Activated naive CD8-positive, alpha-beta T cell treated with anti-CD3 and anti-CD28 coated beads, Interleukin-2, amount 50 U/mL, for 24 hours (primary cell): ENCODE measurements at places on chromosomes 7 and 10.

DNA sequence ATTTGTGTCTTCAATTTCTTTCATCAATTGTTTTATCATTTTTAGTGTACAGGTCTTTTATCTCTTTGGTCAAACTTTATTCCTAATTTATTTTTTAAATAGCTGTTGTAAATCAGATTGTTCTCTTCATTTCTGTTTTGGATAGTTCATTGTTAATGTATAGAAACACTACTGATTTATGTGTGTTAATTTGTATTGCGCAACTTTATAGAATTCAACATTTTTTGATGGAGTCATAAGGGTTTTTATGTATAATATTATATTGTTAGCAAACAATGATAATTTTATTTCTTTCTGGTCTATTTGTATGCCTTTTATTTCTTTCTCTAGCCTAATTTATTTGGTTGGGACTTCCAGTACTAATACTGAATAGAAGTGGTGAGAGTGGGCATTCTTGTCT is 181.2 kb downstream of the CCDC7 start:
- no peaks in the 10 kb centered on the region for H3K4me1 ChIP-seq
- no peak overlapping the region for H3K4me3 ChIP-seq
- DNase-seq: no peak

DNA sequence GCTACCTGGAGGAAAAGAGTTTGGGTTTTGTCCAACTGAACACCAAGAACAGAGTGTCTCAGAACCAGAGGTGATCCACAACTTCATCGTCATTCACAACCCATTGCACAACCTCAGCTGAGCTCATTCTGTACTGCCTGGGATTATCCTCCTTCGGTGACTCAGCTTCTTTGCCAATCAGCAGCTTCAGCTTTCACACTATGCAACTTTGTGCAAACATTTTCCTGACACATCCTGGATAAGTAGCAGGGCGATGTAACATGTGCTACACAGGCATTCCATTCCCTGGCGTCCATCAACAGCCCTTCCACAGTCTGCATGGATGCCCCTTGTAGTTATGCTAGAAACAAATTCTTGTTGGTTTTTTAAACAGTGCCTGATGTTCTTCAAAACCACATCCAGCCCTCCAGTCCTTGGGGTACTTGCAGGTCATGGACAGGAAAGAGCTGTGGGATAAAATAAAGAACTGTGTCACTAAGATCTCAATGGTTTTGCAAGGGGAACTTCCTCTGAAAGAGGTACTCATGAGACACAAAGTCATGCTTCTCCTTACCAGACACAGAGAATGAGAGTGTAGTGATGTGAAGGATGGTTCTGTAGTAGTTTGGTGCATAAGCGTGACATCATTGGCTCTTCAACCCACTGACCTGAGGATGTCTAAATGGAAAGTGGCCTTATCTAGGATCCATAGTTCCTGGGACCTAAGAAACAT is 478.5 kb downstream of the KIF20B start:
- DNase-seq: no peak
- H3K36me3 ChIP-seq: no peaks in the 10 kb centered on the region
- H3K27me3 ChIP-seq: no peaks in the 10 kb centered on the region
- no peak overlapping the region for H3K27ac ChIP-seq
- H3K4me1 ChIP-seq: no peaks in the 10 kb centered on the region
- no peak overlapping the region for H3K4me3 ChIP-seq

DNA sequence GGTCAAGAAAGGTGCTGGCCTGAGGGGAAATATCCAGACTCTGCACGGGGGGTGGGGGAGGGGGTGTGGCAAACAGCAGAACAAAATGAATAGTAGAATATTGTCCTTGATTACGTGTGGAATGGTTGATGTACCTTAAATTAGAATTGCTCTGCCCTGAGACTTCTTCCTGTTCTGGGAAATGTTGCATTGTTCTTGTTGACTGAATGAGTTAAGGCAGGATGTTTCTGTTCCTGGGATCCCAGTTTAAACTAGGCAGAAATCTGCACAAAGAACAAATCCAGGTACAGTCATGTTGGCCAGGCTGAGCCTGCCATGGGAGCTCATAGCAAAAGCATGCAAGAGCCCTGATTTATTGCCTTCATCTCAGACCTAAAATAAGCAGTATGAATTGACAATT is 558.7 kb upstream of the VSTM2A start:
- no peaks in the 10 kb centered on the region for H3K27me3 ChIP-seq
- H3K36me3 ChIP-seq: no peaks in the 10 kb centered on the region
- no peak overlapping the region for H3K27ac ChIP-seq
- H3K4me3 ChIP-seq: no peak overlapping the region
- DNase-seq: no peak

- H3K36me3 ChIP-seq: no peaks in the 10 kb centered on the region
- H3K27me3 ChIP-seq: no peaks in the 10 kb centered on the region
These were observed 134.7 kb downstream of the SORBS1 start for GRCh38 chr10:95426482-95426881.
